ENCODE measurements at places on chromosomes 11 and 22.
A peak's percentile ranks its signal among the peaks of the same experiment; 100 is the strongest.

GRCh38 chr22:34416022-34416860 is 496.0 kb upstream of the LARGE1 start:
- DNase-seq = no peak

- DNase-seq = peak; percentile 64
Measured at GRCh38 chr11:64644647-64645275, 53.7 kb downstream of the SLC22A12 start.

DNA sequence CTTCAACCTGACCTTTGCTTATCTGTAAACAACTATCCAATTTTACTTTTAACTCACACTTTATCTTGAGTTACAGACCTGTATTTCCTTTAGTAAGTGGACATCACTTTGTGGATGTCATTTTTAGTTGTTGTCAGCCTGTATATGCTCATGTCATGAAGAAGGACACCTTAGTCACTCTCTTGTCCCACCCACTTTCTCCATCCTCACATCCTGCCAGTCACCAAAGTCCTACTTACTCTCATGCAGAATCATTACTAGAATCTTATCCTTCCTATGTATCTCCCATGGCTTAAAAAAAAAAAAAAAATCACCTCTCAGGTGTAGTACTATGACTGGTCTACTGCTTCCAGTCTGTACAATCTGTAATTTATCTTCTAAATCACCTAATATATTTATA is 43.3 kb downstream of the SESN3 start:
- no peak for DNase-seq

GRCh38 chr11:103364687-103365086 is 255.5 kb downstream of the DYNC2H1 start:
- no peak for DNase-seq

- no peak for DNase-seq
Measured at GRCh38 chr11:83097429-83098075, 25.9 kb upstream of the RAB30 start.

GRCh38 chr11:120173019-120173705 is 35.2 kb upstream of the TRIM29 start:
- peak; percentile 5 for DNase-seq

DNA sequence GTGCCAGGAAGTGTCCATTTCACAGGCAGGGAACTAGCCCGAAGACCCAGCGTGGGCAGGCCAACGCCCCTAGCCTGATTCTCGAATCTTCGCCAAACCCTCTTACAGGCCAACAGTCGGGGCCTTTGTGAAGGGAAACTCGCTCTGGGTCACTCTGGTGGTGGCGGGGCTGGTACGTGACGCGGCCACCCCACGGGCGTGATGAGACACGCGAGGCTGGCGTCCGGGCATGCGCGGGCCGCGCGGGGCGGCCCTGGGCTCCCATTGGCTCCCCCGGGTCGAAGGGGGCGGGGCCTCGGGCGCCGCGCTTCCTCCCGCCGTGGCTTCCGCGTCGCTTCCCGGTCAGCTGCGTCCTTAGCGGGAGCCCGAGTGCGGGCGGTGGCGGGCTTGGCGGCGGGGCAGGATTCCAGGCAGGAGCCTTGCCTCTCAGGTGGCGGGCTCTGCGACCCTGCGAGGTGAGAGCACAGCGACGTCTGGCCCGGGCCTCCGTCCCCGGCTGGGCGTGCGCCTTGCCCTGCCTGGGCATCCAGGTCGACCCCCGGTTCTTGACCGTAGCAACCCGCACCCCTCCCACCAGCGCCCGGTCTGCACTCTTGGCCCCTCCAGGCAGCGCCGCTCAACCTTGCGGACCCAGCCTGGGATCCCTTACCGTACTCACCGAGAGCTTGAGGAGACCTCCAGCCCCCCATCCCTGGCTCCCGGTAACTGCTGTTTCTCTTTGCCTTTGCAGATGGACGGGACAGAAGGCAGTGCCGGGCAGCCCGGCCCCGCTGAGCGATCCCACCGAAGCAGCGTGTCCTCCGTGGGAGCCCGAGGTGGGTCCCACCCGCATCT is at the start of gene FRMD8:
TSS of gene FRMD8 (plus strand) at position 331 of the 834 bp plus-strand sequence. CDS start at position 731, 400 bp downstream.
- peak; percentile 98 for DNase-seq

GRCh38 chr11:128210148-128210940 is 377.0 kb downstream of the ETS1 start:
- DNase-seq = no peak

- DNase-seq = no peak
Measured at GRCh38 chr11:46309814-46310259, 32.4 kb downstream of the CREB3L1 start.

- no peak for DNase-seq
Measured at GRCh38 chr11:121630041-121630440, 177.3 kb upstream of the SORL1-AS1 start.

DNA sequence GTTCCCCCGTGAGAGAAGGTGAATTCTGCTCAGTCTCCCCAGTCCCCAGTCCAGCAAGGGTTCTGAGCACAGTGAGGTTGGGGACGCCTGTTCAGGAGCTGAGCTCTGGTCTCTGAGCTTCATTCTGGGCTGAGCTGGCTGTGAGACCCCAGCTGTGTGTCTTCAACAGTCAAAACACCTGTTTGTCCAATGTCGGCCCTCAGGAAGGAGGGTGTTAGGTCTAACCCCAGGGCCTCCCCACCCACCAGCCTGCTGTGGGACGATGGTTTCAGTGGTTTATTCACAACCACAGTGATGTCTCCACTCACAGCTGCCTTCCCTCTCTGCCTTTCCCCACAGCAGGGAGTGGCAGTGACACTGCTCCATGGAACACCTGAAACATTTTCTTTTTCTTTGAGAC is 1282.9 kb downstream of the TBC1D22A start:
- no peak for DNase-seq

DNA sequence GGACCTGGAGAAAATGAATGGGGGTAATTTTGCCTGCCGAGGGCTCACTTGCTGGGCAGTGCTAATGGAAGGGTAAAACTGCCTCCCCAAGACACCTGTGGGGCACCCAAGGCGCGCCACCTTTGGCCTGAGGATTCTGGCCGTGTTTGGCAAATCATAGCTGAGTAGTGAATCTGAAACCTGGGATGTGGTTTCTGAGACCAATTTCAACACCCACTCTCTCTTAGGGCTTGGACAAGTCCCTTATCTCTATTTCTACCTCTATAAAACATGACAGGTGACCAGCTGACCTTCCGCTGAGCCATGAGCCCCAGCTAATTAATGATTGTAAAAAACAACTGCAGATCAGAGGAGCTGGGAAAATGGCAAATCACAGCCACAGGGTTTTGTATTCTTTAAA is 1.5 kb upstream of the PACSIN3 start:
- no peak for DNase-seq

- DNase-seq = peak; percentile 91
Measured at GRCh38 chr22:30444632-30445437, 19.3 kb downstream of the MTFP1 start.

DNA sequence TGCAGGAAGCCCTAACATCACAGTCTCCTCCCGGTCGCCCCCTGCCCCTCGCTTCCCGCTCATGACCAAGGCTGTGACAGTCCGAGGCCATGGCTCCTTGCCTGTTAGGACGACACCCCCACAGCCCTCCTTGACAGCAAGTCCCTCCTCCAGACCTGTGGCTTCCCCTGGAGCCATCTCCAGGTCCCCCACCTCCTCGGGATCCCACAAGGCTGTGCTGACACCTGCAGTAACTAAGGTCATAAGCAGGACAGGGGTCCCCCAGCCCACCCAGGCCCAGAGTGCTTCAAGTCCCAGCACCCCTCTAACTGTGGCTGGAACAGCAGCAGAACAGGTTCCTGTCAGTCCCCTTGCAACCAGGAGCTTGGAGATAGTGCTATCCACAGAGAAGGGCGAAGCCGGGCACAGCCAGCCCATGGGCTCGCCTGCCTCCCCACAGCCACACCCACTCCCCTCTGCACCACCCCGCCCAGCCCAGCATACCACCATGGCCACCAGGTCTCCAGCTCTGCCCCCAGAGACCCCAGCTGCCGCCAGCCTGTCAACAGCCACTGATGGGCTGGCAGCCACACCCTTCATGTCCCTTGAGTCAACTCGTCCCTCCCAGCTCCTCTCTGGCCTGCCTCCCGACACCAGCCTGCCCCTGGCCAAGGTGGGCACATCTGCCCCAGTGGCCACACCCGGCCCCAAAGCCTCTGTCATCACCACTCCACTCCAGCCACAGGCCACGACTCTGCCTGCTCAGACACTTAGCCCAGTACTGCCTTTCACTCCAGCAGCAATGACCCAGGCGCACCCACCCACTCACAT is 63.2 kb downstream of the OTOG start:
- peak; percentile 21 for DNase-seq

GRCh38 chr22:39117585-39118191 is 20.6 kb downstream of the APOBEC3H start:
- DNase-seq = peak; percentile 50

DNA sequence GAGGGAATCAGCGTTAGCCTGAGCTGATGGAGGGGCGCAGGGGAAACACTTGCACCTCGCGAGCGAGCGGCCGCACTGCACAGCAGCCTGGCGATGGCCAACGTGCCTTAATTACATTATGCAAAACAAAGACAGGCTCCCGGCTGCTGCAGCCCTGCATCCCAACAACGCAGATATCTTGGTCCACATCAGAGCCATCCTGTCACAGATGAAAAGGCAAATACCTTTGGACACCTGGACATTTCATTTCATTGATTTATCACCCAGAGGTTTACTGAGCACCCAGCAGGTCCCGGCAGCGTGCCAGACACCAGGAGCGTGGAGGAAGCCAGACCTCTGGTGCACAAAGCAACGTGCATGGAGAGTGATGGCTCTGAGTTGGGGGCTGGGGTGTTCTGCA is 843.0 kb downstream of the TBC1D22A start:
- DNase-seq = no peak

- no peak for DNase-seq
Measured at GRCh38 chr11:3684129-3684818, 13.1 kb upstream of the CHRNA10 start.

GRCh38 chr22:49404020-49404419 is 423.7 kb downstream of the BRD1 start:
- DNase-seq = no peak

DNA sequence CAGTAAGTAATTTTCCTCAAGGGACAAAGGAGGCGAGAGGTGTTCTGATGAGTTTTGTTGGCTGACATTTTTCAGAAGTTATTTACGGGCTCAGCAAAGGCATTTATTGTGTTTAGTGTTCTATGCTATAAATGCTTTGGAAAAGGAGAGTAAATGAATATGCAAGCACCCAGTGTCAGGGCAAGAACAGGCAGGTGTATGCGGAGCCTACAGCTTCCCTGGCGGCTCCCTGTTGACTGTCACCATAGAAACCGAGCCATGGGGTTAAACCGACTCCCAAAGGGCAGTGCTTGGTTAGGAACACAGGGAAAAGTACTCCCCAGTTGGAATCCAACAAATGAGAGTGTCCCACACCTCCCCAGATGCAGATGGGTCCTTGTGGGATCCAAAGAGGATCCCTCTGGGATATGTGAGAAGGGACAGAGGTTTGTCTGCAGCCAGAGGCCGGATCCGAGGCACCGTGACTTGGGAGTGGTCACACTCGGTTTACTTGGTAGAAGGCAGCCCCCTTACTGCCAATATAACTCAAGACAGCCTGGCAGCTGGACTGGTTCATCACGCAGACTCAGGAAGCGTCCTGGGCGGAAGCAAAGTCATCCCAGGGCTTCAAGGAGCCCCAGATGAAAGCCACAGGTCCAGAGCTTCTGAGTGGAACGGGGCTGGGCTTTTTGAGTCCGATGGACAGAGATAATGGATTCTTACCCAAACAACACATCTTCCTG is 329.7 kb downstream of the CTTN start:
- DNase-seq = no peak

- no peak for DNase-seq
Measured at GRCh38 chr11:106021181-106021966, 666 bp downstream of the MSANTD4 start.

GRCh38 chr22:36976606-36977005 is 42.6 kb downstream of the TST start:
- DNase-seq = no peak

- no peak for DNase-seq
Measured at GRCh38 chr11:1532014-1532586, 40.0 kb downstream of the DUSP8 start.

DNA sequence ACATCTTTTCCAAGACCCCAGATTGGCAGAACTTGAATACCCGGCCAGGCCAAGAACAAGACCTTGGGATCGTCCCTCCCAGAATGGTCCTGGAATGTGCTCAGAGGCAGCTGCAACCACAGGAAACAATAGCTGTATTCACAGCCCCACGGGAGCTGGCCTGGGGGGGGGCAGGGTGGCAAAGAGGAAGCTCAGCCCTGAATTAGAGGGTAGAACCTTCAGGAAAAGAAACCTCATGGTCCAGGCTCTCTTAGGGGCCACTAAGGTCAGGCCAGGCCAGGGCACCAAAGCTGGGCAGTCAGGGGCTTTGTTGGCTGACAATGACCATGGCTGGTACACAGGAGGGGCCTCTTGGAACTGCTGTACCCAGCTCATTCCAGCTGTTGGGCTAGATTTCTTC is 17.3 kb downstream of the RPL27A start:
- no peak for DNase-seq

GRCh38 chr11:14975252-14975587 is 3.1 kb upstream of the CALCA start:
- DNase-seq = no peak

GRCh38 chr22:35099883-35100282 is 33.9 kb downstream of the ISX start:
- no peak for DNase-seq

GRCh38 chr11:44083906-44084305 is 11.6 kb upstream of the EXT2 start:
- no peak for DNase-seq

DNA sequence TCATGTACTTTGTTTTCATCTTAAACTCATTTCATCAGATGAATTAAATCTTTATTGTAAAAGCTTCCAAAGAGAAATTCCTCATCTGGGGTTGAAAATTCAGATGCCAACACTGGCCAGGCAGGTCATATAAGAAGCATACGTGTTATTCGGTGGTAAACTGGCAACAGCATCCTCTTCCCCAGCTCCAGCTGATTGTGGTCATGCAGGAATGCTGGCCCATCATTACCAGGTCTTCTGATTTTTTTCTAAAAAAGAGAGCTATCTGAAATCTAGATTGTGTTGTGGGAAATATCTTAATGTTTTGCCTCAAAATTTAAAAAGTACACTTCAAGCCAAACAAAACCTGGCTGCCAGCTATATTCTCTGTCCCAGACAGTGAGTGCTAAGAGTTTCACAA is 53.6 kb downstream of the ARFGAP2 start:
- no peak for DNase-seq

DNA sequence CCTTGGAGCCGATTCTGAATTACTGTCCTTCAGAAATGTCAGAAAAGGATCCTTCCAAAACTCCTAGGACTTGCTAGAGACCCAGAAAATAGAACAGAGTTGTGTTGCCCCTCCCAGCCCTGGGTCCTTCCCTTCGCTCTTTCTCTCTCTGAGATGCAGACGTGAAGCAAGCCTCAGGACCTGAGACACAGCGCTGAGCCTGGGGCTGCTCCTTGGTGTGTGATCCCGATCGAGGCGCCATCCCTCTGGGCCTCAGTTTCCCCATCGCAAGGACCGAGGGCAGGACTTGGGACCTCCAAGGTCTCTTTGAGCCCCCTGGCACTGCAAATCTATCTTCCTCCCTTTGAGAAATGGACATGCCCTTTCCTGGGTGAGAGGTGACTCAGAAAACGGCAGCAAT is 533.5 kb downstream of the TBC1D22A start:
- DNase-seq = no peak
